ENCODE measurements at places on chromosomes 12 and 14. TPM values are rescaled to one million over a fixed set of nuclear protein-coding genes. Genes with fewer than 3 reads are reported as not detected.

GRCh38 chr14:54537651-54538050, 27.9 kb downstream of the CGRRF1 start:
- no peak overlapping the region for H3K27ac ChIP-seq
- no peak for DNase-seq
- H3K4me1 ChIP-seq, result no peaks in the 10 kb centered on the region

DNA sequence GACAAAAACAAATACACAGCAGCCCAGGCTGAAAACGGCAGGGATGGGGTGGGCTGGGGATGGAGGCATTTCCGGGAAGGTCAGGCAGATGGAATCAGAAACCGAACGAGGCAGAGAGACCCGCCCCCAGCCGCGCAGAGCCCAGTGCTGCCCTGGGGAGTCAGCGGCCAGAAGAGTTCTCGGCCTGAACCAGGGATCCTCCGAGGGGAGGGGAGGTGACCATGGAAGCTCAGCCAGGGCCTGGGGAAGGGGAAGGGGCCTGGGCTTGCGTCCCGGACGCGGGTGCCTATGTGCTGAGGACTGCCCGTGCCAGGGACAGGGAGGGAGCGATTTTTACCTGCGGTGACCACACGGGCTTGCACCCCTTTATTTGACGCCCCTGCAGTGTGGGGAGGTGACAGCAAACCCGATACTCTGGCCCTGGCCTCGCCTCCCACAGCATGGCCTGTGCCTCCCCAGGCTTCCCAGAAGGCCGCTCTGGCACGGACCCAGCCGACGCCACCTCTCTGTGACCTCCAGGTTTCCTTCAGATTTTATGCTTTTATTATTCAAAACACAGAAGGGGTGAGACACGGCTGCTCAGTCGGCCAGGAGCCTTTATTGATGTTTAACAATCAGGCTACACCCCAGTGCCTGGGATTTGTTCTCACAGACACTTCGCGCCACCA, 7.7 kb downstream of the LRCOL1 start:
- H3K36me3 ChIP-seq, result no peaks in the 10 kb centered on the region
- peaks cover 37% of the 10 kb centered on the region for H3K27me3 ChIP-seq
- H3K4me1 ChIP-seq, result peaks cover 14% of the 10 kb centered on the region
- no peak overlapping the region for H3K4me3 ChIP-seq
- no peak overlapping the region for H3K27ac ChIP-seq
- DNase-seq, result no peak

DNA sequence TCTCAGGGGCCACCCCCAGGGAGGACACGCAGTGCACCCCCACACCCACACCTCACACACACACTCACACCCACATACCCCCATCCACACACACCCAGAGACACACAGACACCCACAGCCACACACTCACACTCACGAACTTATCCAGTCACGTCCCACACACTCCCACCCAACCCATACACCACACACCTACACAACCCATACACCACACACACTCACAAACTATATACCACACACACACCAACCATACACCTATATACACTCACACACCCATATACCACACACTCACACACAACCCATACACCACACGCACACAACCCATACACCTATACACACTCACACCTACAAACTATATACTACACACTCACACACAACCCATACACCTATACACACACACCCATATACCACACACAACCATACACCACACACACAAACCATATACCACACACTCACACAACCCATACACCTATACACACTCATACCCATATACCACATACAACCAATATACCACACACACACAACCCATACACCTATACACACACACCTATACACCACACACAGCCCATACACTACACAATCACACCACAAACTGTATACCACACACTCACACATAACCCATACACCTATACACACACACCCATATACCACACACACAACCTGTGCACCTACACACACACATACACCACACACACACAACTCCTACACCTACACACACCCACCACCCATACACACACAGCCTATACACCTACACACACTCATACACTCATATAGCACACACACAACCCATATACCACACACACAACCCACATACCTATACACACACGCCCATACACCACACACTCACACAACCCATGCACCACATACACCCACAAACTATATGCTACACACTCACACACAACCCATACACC, 42.7 kb downstream of the TMEM121 start:
- no peak overlapping the region for H3K4me3 ChIP-seq
- H3K27ac ChIP-seq, result no peak overlapping the region
- no peaks in the 10 kb centered on the region for H3K4me1 ChIP-seq
- no peaks in the 10 kb centered on the region for H3K36me3 ChIP-seq
- no peak for DNase-seq

GRCh38 chr12:12562016-12562483, 613 bp downstream of the DUSP16 start:
- no peaks in the 10 kb centered on the region for H3K27me3 ChIP-seq
- DNase-seq, result peak; percentile 36
- peak overlapping the region; percentile 91 for H3K27ac ChIP-seq
- H3K4me3 ChIP-seq, result peak overlapping the region; percentile 89
- H3K4me1 ChIP-seq, result peaks cover 35% of the 10 kb centered on the region

- no peak for DNase-seq
- no peaks in the 10 kb centered on the region for H3K27me3 ChIP-seq
- H3K27ac ChIP-seq, result no peak overlapping the region
- H3K4me1 ChIP-seq, result no peaks in the 10 kb centered on the region
Measured at GRCh38 chr12:122312926-122313325, 46.6 kb upstream of the VPS33A start.

DNA sequence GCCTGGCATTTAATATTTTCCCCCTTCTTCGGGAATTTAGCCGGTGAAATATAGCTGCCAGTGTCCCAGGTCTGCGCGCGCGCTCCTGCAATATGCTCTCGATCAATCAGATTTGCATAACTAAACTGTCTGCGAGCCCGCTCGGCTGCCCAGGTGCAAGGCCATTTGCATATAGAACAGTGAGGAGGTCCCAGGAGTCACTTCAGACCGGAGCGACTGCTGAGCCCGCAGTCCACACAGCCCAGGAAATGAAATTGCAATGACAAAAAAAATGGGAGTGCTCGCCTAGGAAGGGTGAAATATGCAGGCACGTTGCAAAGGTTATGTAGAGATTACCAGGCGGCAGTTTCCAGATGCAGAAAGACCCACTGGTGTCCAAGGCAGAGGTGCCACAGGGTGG, 228.5 kb downstream of the VRK1 start:
- H3K4me1 ChIP-seq, result peaks cover 9% of the 10 kb centered on the region
- peaks cover 12% of the 10 kb centered on the region for H3K27me3 ChIP-seq
- H3K27ac ChIP-seq, result no peak overlapping the region
- no peak for DNase-seq
- H3K4me3 ChIP-seq, result no peak overlapping the region

GRCh38 chr14:104433401-104434213, 146.0 kb upstream of the C14orf180 start:
- no peaks in the 10 kb centered on the region for H3K36me3 ChIP-seq
- peaks cover 4% of the 10 kb centered on the region for H3K27me3 ChIP-seq
- H3K4me1 ChIP-seq, result no peaks in the 10 kb centered on the region
- H3K27ac ChIP-seq, result no peak overlapping the region
- no peak overlapping the region for H3K4me3 ChIP-seq

Gene ACTR6
- total RNA-seq, result 30.9 TPM

GRCh38 chr12:131123817-131124216, 170.1 kb downstream of the ADGRD1 start:
- no peak for DNase-seq
- no peaks in the 10 kb centered on the region for H3K4me1 ChIP-seq
- no peaks in the 10 kb centered on the region for H3K36me3 ChIP-seq

DNA sequence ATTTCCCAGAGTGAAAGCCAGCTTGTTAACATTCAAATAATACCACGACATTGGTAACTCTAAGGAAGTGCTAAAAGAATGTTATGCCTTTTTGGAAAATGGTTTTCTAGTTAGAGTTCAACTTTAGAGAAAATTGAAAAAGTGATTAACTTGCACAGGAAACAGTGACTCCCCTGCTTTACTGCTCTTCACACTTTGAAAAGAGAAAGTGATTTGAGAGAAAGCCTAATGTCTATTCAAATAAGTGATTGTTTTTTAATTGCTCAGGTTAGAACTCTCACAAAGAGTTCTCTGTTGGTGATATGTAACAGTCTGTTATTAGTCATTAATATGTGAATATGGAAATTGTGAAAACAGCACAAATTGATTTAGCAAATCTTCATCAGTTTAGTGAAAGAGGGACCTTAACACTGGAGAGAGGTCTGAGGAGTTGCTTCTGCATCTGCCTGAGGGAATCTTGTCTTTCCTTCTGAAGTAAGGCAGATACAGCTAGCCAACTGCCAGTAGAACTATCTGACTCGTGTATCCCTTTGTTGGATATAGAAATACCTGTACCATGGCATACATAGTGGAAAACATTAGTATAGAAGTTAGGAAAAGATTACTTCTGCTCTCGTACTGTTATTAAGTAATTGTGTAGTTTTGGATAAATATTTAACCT, 25.5 kb downstream of the ATF7IP start:
- H3K36me3 ChIP-seq, result peaks cover 56% of the 10 kb centered on the region
- H3K4me1 ChIP-seq, result peaks cover 68% of the 10 kb centered on the region
- H3K27me3 ChIP-seq, result no peaks in the 10 kb centered on the region

- H3K4me3 ChIP-seq, result no peak within 1 kb of the TSS
- no peak for DNase-seq
- peaks cover 3% of the 10 kb centered on the region for H3K4me1 ChIP-seq
Measured at GRCh38 chr12:6383572-6384498, at the start of gene LTBR. TSS of gene LTBR (plus strand) at chr12:6384162. CDS start at chr12:6384359, 197 bp downstream.

Gene SFSWAP
- total RNA-seq, result 47.6 TPM

Gene HCAR3
- not detected for total RNA-seq

DNA sequence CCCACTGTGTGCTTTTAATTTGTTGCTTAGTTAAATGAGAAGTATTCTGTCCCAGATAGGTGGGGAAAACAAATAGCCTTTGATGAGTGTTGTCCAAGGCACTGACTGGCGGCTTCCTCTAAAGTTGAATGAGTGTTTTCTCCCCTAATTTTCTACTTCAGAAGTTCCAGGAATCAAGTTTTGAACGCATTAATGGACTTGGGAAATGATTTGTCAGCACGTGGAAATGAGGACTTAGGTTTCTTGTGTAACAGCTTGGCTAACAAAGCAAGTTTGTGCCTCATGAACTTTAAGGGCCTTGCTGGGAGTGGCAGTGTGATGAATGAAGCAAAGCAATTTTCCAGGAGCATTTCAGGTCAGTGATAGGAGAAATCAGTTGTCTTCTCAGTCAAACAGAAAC, 56.9 kb downstream of the LIN52 start:
- peaks cover 5% of the 10 kb centered on the region for H3K36me3 ChIP-seq
- no peak overlapping the region for H3K4me3 ChIP-seq
- H3K27me3 ChIP-seq, result no peaks in the 10 kb centered on the region
- peaks cover 6% of the 10 kb centered on the region for H3K4me1 ChIP-seq

Gene VWF
- 0.13 TPM for total RNA-seq

GRCh38 chr12:44053549-44054127, 217.8 kb downstream of the TMEM117 start:
- no peaks in the 10 kb centered on the region for H3K27me3 ChIP-seq
- no peak for DNase-seq
- H3K4me3 ChIP-seq, result no peak overlapping the region
- H3K27ac ChIP-seq, result no peak overlapping the region

Gene LRRC10
- not detected for total RNA-seq

DNA sequence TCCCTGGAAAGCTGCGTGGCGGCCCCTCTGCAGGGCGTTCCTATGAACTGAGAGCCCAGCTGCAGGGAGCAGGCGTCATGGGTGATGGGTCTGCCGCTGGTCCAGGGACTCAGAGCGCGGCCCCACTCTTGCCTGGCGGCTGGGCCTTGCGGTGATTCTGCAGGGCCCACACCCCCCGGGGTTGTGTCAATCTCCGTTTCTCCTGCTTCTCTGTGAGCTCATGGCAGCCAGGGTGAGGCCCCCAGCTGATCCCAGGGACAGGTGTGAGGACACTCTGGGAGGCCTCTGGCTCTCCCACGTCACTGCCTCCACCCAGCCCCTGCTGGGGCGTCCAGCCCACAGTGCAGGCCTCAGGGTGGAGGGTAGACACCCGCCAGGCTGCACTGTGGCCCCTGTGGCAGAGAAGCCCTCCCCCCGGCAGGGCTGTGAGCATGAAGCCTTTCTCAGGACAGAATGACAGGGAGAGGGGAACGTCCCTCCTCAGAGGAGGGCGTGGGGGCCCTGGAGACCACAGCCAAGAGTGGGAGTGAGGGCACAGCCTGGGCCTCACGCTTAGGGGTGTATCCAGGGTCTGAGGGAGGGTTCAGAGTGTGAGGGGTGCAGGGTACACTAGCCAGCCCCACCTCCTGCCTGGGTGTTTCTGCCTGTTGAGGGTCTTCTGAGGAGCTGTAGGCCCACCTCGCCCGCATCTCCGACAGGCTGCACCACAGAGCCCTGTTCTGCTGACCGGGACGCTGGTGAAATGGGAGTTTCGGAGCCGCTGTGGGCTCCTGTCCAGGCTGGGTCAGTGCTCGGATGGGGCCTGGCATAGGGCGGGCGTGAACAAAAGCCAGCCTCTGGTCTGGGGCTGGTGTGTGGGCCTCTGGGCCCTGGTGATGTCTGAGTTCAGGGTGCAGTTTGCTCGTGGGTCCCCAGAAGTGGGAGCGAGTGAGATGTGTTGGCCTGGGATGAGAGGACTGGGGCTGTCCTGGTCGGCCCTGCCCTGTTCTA, 26.7 kb upstream of the CRIP2 start:
- H3K4me1 ChIP-seq, result no peaks in the 10 kb centered on the region
- no peak for DNase-seq
- peaks cover 9% of the 10 kb centered on the region for H3K36me3 ChIP-seq
- H3K27me3 ChIP-seq, result no peaks in the 10 kb centered on the region
- no peak overlapping the region for H3K4me3 ChIP-seq

DNA sequence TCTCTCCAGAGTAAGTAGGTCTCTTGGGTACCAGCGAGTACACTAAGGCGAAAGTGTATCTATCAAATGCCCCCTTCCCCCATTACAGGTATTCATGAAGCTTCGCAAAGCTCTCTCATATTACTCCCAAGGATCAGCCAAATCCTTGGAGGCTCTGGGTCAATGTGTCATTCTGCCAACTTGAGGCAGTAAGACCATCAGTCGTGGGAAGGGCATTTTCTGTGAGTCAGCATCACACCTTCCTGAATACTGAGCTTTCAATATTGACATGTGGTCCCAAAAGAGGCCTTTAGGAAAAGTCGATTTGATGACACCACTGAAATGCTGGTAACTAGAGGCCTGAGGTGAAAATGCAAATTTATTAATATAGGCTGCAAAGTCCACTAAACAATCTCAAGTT, 323.9 kb downstream of the LRIG3 start:
- H3K4me1 ChIP-seq, result no peaks in the 10 kb centered on the region
- H3K27me3 ChIP-seq, result no peaks in the 10 kb centered on the region
- H3K36me3 ChIP-seq, result no peaks in the 10 kb centered on the region
- no peak overlapping the region for H3K27ac ChIP-seq
- H3K4me3 ChIP-seq, result no peak overlapping the region

Gene IFNG-AS1
- 0.25 TPM for total RNA-seq
